K562 (cell line): ENCODE measurements at places on chromosomes 11 and 22. TPM values are rescaled to one million over a fixed set of nuclear protein-coding genes. Genes with fewer than 3 reads are reported as not detected.

DNA sequence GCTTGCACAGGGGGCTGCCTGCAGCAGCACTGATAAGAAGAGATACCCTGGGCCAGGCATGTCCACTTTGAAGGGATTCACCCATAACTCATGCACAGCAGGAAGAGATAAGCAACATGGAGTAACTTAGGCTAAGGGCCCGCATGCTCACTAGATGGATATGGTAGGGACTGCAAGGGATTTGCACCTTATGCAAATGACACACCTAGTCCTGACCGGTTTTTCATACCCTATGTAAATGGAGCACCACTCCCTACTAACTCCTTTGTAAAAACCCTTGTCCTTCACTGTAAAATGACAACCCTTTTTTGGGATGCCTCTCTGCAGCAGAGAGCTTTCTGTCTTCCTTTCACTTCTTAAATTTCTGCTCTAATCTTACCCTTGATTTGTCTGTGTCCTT is 658.9 kb upstream of the CCDC179 start:
- no peak for DNase-seq

DNA sequence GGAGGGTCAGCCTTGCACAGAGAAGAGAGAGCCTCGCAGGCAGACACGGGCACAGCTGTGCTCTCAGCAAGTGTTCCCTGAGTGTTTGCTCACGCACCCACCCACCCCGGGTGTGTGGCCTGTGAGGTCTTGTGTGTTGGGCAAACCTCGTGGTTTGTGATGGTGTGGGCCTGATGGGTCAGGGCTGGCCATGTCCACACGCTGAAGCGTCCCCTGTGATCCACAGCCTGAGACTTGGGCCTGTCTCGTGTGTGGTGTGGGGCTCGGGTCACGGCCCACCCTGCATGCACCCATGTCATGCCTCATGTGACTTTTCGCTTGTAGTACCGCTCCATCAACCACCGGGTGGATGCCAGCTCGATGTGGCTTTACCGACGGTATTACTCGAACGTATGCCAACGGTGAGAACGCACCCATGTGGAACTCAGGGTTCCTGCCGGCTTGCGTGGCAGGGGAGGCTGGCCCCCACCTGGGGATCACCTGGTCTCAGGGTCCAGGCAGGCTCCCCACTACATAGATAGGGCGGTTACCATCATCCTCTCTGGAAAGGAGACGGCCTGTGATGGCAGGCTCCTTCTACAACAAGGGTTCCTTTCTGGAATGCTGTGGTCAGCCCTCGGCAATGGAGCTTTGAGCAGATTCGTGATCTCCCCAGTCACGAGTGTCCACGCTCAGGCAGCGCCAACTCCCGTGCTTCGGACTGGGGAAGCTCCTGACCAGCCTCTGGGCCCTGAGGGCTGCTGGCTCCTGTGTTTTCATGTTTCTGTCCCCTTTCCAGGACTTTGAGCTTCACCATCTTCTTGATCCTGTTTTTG is 5.9 kb downstream of the TPCN2 start:
- DNase-seq, result no peak

- DNase-seq, result no peak
Measured at GRCh38 chr11:18379201-18379600, 15.2 kb upstream of the LDHA start.

DNA sequence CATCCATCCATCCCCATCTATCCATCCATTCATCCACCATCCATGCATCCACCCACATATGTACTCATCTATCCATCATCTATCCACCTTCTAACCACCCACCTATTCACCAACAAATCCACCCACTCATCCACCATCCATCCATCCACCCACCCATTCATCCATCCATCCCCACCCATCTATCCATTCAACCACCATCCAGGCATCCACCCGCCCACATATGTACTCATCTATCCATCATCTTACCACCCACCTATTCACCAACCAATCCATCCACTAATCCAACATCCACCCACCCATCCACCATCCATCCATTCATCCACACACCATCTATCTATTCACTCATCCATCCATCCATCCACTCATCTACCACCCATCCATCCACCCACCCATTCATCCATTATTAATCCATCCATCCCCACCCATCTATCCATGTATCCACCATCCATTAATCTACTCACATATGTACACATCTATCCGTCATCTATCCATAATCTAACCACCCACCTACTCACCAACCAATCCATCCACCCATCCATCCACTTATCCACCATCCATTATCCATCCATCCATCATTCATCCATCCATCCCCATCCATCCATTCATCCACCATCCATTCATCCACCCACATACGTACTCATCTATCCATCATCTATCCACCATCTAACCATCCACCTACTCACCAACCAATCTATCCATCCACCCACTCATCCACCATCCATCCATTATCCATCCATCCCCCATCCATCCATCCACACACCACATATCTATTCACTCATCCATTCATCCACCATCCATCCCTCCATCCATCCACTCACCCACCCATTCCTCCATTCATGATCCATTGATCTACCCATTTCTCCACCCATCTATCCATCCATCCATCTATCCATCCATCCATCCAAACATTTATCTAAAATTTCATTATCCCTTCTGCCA is 940.0 kb downstream of the BRD1 start:
- DNase-seq, result no peak

DNA sequence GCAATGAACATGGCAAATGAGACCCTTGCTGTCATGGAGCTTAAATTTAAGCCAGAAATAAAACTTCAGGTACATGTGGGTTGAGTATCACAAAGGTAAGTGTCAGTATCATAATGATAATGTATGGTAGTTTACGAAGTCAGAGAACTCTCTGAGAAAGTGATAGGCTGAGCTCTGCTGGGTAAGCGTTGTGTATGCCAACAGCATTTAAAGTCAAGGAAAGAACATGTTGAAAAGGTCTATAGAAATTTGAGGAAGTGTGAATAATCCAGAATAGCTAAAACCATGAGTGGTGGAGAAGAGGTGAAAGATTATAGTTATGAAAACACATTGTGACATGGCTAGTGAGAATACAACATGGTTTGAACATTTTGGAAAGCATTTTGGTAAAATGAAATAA is 17.4 kb upstream of the CTSC start:
- DNase-seq, result no peak

GRCh38 chr11:105609832-105610781 is at the start of gene GRIA4:
GRIA4 (plus strand) TSS chr11:105610073; CDS start chr11:105610998, 925 bp downstream.
- DNase-seq, result no peak

Gene EMSY
- 17.9 and 19.9 TPM in 2 replicates for total RNA-seq

DNA sequence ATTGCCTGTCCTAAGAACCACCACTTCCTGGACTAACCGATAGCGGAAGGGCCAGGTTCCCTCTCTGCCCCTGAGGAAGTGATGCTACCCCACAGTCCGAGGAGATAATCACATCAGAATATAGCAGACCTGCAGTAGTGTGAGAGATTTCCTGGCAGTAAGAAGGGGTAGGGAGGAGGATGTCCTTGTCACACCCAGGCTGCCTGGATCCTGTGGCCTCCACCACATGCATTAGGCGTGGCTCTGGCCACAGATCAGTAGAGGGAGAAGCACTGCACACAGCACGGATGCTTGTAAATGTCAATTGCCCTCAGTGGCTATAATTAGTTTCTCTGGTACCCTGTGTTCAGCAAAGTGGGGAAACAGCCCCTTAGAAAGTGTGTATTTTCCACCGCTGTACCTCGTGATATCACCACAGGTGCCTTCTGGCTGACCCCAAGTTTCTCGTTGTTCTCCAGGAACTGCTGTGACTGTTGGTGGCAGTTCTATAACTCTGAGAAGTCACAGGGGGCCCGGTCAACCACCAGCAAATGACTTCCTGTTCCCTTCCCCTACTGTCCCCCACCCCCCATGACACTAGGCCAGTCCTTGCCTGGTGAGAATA is 61.8 kb downstream of the UBASH3B start:
- no peak for DNase-seq

Gene MEI1
- total RNA-seq, result 0.31 and 0.47 TPM in 2 replicates

DNA sequence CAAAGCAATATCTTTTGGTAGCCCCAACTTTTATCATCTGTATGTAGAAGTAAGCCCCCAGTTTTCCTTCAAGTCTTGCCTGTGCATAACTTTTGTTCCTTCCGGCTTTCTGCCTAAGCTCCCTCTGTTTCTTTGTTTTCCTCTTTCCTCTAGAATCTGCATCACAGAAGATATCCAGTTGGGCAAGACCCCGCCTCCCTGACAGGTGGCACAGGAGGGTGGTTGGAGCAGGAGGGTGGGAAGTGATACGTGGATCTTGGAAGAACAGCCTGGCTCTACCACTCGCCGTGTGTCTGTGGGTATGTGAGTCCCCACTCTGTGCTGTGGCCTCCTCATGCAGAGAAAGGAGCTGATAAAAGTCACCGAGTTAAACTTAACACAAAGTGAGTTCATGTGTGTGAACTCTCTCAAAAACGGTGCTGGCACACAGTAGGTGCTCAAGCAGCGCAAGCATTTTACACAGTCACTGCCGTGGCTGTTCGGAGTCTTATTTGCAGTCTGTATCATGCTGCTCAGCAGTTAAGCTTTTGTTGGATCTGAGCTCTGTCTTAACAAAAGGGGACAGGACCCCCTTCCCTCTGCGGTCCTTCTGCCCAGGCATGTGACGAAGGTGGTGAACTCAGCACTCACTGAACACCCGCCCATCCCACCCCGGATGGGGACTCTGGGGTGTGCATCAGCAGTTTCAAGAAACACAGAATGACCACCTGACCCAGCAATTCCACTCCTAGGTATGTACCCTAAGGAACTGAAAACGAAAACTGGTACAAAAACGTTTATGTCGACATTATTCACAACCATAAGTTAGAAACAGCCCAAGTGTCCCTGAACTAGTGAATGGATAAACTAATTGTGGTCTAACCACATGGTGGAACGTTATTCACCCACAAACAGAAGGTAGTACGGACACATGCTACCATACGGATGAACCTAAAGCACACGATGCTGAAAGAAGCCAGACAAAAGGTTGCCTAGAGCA is 249.1 kb downstream of the CTTN start:
- DNase-seq, result no peak

DNA sequence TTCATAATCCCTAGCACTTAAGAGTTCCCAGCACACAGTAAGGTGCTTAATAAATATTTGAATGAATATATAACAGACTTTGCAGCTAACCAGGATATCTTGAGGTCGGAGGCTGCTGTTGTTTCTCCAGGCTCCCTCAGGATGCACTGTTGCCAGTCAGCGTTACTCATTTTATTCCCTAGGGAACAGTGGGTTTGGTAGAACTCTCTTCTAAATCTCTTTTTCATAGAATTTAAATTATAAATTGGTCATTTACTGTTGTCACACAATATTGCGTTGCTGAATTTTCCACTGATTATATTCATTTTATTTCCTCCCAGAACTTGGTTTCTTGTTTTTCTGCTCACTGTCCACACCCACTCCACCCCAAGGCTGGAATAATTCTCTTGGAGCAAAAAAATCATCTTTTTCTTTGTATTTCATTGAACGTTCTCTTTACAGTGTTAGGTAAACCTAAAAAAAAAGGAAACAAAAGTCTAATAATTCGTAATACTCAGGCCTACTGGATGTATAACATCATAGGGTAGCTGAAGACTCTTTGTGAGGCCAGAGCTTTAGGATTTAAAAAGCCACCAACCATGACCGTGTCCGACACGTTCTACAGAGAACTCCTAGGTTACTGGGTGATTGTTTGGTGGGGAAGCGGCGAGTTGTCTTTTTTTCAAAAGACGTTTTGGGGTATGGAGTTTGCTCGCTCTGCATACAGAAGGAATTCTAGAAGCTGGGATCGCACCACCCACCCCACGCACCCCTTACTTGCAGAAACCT is 766 bp upstream of the CAPRIN1 start:
- no peak for DNase-seq

DNA sequence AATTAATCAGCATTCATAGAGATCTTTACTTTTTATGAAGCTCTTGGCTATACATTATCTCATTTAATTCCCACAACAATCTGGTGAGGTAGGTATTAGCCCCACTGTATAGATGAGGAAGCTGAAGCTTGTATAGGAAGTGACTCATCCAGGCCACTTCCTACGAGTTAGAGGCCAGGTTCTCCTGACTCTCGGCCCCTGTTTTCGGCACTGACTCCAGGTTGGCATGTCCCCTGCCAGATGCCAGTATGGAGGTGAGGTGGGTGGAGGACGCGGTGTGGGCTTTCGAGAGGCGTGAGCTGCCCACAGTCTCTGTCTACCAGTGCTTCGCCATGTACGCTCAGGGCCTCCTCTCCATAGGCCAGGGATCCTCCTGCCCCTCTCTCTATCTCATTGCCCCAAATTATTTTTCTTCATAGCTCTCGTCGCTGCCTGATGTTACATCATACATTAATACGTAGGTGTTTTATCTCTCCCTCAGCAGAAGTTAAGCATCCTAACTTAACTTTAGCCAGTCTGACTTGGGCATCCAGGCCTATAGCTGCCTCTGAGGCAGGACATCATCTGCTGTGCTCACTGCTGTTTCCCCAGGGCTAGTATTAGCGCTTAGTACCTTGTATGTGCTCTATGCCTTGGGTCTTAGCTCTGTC is 9.0 kb downstream of the DGAT2 start:
- DNase-seq, result no peak

Gene CRYBB3
- total RNA-seq, result not detected in 2 replicates

- peak; percentile 76 for DNase-seq
Measured at GRCh38 chr11:32894149-32894827, 1.7 kb downstream of the QSER1 start.

DNA sequence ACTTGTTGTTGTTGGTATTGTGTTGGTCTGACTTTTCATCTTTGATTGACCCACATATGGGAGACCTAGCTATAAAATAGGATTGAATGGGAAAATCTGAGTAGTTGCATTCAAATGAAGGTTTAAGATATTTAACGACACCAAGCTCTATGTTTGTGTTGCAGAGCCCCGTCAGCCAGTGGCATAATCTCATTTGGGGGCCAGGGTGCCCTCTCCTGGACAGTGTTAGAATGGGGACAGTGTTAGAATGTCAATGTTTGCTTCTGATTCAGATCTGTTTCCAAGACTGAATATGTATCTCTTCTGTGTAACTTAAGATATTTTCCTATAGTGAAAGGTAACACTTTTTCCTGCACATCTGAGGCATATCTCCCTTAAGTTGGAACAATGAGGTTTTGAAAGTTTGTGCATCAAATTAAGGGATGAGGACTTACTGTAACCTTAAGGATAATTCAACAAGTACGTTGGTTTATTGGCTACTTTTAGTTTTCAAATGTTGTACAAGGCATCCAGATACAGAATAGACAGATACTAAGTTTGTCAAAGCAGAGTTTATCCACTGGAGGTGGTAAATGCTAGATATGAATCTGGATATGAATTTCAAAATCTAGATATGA is 5.3 kb upstream of the OR52M1 start:
- peak; percentile 50 for DNase-seq

GRCh38 chr11:75576017-75576416 is 14.0 kb downstream of the SERPINH1 start:
- no peak for DNase-seq

DNA sequence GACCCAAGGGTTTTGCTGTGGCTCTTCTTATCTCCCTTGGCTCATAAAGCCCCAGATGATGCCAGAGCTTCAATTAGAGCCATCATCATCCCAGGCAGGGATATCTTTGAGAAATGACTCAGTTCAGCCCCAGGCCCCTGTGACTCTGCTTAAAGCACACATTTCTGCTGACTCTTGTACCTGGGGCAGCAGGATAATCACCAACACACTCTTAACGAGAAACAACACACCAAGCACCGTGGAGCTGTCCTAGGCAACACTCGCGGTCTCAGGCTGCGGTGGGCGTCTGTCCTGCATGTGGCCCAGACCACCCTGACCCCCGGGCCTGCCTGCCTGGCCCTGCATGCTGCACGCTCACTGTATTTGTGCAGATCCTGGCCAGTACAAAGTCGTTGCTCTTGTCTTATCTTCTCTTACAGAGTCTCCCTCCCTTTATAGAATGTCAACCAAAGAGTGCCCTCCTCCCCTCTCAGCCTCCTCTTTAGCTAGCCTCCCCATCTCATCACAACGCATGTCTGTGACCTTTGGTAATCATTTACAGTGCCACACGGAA is 114.2 kb upstream of the PARVA start:
- DNase-seq, result peak; percentile 39
